ENCODE measurements at places on chromosomes 7 and 10.

DNA sequence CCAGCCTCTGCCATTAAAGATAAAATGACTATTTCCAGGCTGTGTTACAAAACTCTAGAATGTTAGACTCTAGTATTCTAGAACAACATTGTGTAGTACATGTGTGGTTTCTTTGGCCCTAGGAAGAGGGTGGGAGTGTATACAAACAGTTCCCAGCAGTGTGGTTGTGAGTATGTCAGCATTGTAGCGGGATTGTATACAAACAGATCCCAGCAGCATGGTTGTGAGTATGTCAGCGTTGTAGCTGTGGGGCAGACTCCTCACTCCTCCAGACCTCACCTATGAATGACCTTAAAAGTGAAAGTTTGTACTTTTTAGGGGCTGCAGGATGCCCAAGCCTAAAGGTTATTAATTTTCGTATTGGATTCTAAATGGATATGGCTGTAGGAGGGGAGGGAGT, 6.9 kb upstream of the ACSL5 start:
- no peak for DNase-seq

DNA sequence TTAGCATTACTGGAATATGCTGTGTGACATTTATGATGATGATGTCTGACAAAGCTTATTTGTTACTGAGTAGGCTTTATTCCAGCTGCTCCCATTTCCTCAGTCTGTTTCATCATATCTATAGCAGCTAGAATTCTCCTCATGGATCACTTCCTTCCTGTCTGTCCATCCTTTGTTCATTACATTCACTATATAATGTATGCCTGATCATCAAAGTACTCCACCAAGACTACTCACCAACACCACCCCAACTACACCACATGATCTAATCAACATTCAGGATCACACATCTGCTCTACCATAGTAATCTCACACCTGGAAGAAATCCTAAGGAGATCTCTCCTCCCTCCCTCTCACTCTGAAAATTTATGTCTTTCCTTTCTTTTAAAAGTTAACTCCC, 61.3 kb downstream of the APBB1IP start:
- no peak for DNase-seq

DNA sequence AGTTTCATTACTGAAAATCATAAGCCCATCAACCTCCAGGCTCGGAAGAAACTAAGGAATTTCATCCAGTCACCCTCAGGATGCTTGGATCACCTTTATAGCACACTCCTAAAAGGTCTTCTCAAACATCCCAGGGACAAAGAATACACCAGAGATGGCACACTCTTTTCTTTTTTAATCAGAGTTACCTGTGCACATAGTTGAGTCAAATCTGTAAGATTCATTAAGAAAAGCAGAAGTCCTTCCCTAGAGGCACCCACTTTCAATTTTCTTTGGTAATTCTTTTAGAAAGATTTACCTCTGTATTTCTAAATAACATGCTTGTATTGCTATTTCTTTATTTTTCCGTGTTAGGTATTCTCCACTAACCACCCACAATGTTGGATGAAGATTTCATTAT, 50.6 kb upstream of the IL6 start:
- DNase-seq, result no peak

- DNase-seq, result no peak
Measured at GRCh38 chr10:88440541-88440940, 142.6 kb downstream of the RNLS start.

GRCh38 chr10:114681542-114681941, 23.5 kb upstream of the ABLIM1 start:
- DNase-seq, result no peak

DNA sequence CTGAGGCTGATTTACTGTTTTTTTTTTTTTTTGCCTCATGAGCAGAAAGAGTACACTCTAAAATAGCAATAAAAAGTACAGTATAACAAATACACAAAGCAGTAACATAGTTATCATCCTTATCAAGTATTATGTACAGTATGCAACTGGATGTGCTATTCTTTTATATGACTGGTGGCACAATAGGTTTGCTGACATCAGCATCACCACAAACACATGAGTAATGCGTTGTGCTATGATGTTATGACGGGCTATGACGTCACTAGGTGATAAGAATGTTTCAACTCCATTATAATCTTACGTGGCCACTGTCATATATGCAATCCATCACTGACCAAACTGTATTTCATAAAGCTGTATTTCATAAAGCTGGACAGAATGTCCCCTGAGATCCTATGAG, 189.2 kb upstream of the GLI3 start:
- no peak for DNase-seq

- no peak for DNase-seq
Measured at GRCh38 chr10:128943111-128943510, 523.9 kb upstream of the MGMT start.

DNA sequence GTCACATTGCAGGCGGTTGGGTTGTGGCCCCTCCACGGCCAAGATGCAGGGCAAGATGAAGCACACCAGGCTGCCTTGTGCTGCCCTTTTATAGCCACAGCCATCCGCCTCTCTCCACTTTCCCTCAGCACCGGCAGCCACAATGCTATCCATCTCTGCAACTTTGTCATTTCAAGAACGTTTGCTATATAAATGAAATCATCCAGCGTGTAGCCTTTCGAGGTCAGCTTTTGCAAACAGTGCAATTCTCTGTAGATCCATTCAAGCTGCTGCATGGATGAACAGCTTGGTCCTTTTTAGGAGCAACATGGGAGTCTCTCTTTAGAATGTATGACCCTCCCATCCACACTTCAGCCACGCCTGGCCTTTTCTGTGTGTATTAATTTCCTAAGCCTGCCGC, 6.4 kb upstream of the IL15RA start:
- DNase-seq, result no peak

DNA sequence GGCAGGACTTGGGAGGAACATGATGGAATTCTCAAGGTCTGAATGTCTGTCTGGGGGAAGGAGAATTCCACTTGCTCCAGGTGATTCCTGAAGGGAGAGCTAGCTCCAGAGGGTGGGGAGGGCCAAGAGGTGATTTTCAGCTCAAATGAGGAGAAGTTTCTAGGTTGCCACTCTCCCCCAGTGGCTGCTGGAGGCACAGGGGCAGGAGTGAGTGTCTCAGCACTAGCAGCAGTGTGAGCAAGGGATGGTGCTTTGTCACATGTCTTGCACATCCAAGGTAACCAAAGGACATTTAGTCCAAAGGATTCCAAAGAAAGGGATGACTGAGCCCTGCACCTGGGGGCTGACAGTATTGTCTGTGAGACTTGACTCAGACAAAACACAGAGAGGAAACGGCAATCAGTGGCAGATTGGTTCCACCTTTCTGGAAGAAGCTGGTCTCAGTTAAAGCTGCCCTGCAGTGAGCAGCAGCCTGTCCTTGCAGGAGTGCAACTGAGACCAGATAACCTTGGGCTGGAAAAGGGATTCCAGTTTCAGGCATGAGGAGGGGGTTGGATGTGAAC, 51.2 kb upstream of the PCBD1 start:
- DNase-seq, result no peak

DNA sequence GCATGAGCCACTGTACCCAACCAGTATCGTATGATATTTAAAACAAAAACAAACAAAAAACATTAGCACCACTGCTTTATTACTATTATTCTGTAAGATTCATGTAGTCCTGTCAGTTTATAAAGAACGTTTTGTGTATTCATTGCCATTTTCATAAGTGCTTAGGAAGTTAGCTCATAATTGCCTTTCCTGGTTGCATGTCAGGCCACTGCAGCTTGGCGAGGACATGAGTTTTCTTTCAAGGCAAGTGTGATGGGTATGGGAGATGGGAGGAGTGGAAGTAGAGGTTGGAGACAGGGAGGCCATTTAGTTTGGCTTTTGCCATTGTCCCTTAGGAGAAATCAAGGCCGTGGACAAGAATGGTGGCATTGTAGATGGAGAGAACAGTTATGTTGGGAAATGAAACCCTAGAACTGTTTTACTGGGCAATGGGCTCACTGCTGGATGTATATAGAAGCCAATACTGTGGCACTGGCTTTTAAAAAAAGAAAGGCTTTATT, 48.9 kb downstream of the TYW1 start:
- DNase-seq, result no peak

- DNase-seq, result no peak
Measured at GRCh38 chr7:141593134-141593533, 41.9 kb downstream of the AGK start.

GRCh38 chr7:96899108-96899507, 106.2 kb upstream of the DLX6 start:
- DNase-seq, result no peak

- DNase-seq, result no peak
Measured at GRCh38 chr10:72649291-72649690, 23.4 kb upstream of the MICU1 start.

- no peak for DNase-seq
Measured at GRCh38 chr7:18547509-18548187, 52.1 kb downstream of the HDAC9 start.

DNA sequence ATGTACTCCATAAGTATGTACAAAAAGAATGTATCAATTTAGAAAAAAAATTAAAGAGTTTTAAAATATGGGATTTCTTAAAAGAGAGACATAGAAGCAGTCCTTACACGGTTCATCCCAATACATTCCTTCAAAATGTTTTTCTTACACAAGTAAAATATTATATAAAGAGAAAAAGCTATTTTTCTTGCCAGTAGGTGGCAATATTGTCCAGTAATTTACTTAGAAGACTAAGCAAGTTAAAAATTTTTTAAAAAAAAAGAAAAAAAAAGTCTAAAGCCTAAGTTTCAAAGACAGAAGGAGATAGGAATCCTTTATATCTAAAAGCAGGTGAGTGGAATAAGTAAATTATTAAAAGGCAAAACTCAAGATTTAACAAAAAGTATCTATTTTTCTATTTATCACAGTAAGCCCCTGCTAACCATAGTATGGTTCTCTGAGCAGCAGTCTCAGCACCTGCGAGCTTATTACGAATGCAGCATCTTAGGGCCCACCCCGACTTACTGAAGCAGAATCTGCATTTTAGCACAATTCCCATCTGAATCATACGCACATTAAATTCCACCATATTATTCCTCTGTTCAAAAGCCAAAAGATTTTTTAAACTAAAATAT, 240.6 kb downstream of the DGKI start:
- peak; percentile 75 for DNase-seq

DNA sequence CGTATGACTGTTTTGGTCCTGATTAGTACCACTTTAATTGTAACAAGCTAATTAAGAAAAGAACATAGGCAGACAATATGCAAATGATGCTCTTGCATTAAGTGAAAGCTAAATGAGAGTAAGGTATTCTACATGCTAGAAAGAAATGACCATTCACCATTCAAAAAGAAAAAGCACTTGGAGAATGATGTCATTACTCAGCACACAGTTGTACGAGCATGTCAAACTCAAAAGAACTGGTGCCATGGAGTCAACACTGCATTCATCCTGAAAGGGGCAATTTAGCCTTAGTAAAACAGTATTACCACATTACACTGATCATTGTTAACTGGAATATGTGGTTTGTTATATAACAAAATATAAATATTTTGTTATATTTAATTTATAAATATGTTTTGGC, 136.2 kb upstream of the CTTNBP2 start:
- no peak for DNase-seq

- no peak for DNase-seq
Measured at GRCh38 chr10:118925404-118926071, 104.0 kb upstream of the NANOS1 start.

GRCh38 chr7:27745064-27745583, 5.2 kb downstream of the TAX1BP1 start:
- peak; percentile 83 for DNase-seq

DNA sequence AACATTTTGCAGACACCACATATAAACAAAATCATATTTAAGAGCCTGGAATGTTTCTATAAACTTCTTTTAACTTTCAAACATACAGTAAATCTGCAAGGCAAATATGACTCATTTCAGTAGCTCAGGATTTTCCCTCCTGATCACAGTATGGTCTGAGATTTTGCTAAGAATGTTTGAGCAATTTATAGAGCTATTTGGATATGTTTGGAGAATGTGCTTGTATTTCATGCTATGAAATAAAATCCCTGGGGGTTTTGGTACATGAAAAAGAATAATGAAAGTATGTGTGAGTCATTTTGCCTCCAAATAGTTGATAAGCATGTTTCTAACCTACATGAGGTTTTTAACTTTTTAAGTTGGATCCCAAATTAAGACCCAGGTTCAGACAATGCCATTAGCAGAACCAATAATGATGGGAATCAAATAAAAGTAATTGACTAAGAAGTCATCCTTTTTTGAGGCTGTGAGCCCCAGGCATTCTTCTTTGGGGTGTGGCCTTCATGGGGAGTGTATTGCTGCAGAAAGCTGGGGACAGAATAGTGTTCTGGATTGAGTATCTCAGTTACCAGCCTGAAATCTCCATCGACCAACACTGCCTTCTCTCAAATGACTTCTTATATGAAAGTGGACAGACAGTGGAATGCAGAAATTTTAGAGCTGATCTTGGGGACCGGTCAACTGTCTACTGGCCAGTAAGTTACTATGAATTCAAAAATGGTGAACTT, 66.1 kb upstream of the AGBL3 start:
- no peak for DNase-seq

DNA sequence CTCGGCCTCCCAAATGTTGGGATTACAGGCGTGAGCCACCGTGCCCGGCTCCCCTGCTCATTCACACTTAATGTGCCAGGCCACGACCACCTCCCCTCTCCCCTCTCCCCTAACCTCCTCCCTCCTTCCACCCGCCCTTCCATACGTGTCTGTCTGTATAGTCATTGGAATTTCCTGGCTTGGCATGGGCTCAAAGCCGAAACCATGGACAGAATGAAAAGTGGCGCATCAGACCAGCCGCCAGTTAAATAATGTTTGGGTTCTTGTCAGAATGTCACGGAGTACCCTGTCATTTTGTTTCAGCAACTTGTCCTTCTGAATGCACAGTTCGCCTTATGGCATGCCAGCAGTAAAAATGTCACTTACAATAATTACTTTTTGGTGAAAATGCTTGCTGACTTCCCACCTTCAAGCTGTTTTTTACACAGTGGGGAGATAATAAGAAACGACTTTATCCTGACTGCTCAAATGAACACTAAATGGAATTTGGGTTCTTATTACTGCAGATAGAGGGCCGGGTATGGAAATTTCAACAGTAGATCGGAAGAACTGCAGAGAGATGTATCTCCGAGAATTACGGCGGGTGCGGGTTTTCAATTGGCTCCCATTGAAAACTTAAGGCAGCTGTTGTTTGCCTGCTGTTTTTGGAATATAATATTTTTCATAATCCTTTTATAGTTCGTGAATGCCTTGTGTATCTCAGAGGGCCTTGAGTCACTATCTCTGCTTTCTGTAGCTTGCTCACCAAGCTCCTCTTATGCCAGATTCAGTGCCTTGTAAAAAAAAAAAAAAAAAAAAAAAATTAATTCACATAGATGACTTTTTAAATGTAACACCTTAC, 65.5 kb upstream of the SH2B2 start:
- DNase-seq, result no peak

GRCh38 chr7:22488643-22489462, 11.1 kb downstream of the STEAP1B start:
- DNase-seq, result peak; percentile 93

DNA sequence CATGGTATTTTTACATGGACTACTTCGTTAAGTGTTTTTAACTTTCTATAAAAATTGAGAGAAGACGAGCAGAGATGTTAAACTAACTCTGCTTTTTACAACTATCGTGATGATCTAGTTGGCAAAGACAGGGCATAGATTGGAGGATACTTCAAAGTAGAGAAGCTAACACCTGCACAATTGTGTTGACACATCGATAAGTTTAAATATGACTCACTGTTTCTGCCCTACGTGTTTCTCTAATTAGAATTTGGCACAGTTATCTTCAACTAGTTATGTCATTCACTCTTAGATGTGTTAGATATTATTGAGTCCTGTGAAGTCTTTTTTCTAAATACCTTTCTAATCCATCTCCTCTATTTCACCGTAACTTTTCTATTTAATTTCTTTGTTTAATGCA, 68.5 kb upstream of the FERD3L start:
- DNase-seq, result no peak

Measured in HT-29 (cell line).